ENCODE measurements at places on chromosomes 7 and 10. TPM values are rescaled to one million over a fixed set of nuclear protein-coding genes. Genes with fewer than 3 reads are reported as not detected.

Gene EPHA1
- 0.21 TPM for total RNA-seq

Gene PALD1
- 1.4 TPM for total RNA-seq

DNA sequence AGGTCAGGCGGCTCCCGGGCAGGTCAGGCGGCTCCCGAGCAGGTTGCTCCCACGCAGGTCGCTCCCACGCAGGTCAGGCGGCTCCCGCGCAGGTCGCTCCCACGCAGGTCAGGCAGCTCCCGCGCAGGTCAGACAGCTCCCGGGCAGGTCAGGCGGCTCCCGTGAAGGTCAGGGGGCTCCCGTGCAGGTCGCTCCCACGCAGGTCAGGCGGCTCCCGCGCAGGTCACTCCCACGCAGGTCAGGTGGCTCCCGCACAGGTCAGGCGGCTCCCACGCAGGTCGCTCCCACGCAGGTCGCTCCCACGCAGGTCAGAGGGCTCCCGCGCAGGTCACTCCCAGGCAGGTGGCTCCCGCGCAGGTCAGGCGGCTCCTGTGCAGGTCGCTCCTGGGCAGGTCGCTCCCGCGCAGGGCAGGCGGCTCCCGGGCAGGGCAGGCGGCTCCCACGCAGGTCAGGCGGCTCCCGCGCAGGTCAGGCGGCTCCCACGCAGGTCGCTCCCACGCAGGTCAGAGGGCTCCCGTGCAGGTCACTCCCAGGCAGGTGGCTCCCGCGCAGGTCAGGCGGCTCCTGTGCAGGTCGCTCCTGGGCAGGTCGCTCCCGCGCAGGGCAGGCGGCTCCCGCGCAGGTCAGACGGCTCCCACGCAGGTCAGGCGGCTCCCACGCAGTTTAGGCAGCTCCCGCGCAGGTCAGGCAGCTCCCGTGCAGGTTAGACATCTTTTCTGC, 30.7 kb downstream of the PTPRN2 start:
- DNase-seq = no peak

- no peak for DNase-seq
Measured at GRCh38 chr7:100466653-100467605, 2.9 kb upstream of the SPACDR start.

GRCh38 chr7:99201027-99201426, 6.9 kb downstream of the KPNA7 start:
- DNase-seq = no peak

- no peak for DNase-seq
Measured at GRCh38 chr7:70951271-70951962, 180.5 kb upstream of the GALNT17 start.

All from natural killer cell treated with Interleukin-12 subunit alpha and Interleukin-12 subunit beta and Interleukin-15 and Interleukin-18, amount 100 ng/mL, for 72 hours (primary cell).